Activated CD4-positive, CD25-positive, alpha-beta regulatory T cell treated with anti-CD3 and anti-CD28 coated beads, Interleukin-2, amount 50 U/mL, for 16 hours (primary cell): ENCODE measurements at places on chromosomes 7 and 10.

DNA sequence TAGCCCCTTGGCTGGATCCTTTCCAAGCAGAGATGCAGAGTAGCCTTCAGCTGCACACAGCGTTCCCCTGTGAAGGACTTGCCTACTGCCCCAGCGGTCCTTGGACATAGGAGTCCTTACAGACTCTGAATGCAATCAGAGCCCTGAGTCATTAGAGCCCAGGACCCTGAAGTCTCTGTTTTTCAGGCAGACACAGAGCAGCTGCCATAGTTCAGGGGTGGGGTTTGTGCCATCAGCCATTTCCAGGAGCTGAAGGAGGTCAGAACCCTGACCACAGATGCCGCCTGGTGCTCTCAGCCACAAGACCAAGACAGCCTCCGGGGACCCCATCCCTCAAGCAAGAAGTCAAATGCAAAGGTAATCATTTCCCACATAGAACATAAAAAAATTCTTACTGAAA lies 32.8 kb upstream of the WDFY4 start:
- no peak for DNase-seq

DNA sequence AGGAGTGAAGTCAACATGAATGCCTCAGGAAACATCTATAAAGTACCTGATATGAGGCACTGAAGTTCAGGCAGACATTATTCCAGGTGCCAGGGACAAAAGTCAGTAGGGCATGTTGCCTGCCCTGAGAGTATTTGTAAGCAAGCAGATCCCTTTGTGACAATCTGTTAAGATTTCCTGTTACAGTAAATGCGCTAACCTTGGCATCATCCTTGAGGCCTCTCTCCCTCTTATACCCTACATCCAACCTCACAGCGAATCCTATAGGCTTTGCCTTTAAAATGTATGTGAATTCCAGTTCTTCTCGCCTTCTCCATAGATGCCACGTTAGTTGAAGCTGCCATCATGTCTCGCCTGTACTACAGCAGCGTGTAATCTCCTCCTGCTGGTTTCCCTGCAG lies 165.3 kb downstream of the DNAH11 start:
- DNase-seq: no peak

- no peak for DNase-seq
Measured at GRCh38 chr7:150586068-150586784, 19.0 kb downstream of the GIMAP4 start.

DNA sequence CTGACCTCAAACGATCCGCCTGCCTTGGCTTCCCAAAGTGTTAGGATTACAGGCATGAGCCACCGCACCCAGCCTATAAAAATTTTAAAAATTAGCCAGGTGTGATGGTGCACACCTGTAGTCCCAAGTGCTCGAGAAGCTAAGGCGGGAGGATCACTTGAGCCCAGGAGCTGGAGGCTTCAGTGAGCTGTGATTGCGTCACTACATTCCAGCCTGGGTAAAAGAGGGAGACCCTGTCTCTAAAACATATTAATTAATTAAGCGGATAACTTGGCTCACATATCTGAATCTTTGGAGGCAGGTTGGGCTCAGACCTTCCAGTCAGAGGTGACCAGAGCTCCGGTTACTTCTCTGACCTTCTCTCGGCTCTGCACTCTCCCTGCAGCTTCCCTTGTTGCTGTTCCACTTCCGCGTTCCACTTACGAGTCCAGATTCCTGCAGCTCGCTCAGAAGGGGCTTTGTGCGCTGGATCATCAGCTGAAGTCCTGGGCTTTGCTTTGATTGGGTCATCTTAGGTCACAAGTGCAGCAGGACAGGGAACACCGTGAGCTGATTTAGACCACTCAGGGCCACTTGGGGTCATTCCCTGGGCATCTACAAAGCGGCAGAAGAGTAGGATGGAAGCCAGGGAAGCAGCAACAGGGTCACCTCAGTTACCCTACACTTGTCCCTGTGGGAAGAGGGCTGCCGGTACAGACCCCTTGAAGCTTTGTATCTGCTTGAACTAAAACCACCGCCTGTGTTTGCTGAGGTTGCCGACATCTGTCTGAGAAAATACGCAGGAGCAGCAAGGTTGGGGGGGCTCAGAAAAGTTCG lies 2.0 kb upstream of the ARPC1B start:
- DNase-seq: no peak

DNA sequence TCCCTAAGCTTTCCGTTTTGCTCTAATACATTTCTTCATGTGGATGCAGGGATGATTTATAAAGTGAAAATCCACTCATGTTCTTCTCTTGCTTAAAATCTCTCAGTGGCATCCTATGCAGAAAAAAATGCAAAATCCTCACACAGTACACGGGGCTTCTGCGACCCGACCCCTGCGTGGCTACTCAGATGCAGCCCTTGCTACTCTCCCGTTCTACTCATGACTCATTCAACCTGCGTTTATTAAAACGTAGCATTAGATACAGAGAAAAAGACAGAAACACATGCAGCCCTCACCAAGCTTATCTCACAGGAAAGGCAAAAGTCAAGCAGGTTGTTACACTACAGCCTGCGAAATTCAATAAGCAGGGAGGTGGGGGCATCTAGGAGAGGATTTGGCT lies 284.4 kb upstream of the PFKP start:
- DNase-seq: no peak

GRCh38 chr10:88840881-88841280 lies 10.8 kb downstream of the ANKRD22 start:
- no peak for DNase-seq

DNA sequence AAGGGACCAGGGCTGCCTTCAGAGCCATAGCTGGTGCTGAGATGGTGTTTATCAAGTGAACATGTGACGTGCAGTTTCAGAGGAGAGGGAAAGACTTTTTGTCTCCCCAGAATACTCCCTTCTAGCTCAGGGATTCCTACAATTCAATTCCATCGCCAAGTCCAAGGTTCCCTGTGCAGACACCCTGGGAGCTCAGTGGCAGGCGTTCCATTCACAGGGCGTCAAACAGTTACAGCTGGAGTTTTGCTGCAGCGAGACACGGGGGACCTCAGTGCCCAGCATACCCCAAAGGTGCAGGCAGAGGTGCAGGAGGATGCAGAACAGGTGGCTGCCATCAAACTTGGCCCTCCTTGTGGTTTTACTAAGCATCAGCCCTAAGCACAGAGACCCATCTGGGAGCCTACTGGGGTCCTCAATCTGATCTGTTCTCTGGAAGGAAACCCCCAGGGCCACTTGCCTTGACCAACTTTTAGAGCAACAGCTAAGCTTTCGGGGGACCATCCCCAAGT lies 846 bp upstream of the CALML5 start:
- DNase-seq: no peak

DNA sequence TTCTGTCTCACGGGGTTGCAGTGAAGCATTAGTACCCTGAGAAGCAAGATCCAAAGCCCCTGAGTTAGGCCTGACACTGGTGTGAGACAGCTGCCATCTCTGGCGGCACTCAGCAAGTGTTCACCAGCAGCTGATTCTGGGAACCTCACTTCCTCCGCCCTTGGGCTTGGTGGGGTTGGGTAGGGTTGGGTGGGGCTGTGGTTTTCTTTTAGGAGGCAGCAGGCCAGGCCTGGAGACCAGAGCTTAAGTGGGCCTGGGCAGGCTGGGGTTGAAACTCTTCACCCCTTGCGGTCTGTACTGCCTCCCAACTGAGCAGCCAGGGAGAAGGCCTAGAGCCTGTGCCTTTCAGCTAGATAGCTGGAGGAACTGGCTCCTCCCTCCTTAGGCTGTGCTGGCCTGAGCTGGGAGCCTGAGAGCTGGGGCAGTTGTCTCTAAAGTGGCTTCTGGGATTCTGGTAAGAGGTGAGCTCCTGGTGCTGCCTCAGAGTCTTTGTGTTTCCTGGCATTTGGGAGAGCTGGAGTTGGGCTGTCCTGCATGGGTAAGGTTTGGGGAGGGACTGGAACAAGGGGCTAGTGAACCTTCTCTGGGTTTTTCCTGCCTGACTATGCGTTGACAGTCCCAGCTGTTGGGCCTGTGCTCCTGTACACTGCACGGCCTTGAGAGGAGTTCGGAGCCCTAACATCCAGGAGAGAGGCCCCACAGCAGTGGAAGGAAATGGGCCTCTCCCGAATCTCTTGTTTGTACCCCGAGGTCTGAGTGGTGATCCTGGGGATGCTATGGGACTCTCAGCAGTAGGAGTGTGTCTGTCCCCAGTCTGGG lies 5.1 kb downstream of the TSPAN14 start:
- DNase-seq: no peak

GRCh38 chr7:55477781-55478374 lies 94.4 kb downstream of the VOPP1 start:
- no peak for DNase-seq

- no peak for DNase-seq
Measured at GRCh38 chr10:3166496-3167290, 5.9 kb downstream of the PITRM1 start.

DNA sequence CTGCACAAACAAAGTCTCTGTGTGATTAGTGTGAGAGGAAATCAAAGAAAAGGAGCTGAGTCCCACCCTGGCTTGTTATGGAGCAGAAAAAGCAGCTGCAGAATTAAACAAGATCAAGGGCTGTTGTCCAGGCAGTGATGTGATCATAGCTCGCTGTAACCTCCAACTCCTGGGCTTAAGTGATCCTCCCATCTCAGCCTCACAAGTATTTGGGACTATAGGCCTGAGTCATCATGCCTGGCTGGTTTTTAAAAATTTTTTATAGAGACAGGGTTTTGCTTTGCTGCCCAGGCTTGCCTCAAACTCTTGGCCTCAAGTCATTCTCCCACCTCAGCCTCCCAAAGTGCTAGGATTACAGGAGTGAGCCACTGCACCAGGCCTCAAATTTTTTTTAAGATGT lies 88.9 kb downstream of the IPMK start:
- no peak for DNase-seq

- no peak for DNase-seq
Measured at GRCh38 chr7:105011831-105012502, 2.0 kb upstream of the KMT2E start.

- no peak for DNase-seq
Measured at GRCh38 chr7:132255898-132256297, 320.4 kb downstream of the PLXNA4 start.

DNA sequence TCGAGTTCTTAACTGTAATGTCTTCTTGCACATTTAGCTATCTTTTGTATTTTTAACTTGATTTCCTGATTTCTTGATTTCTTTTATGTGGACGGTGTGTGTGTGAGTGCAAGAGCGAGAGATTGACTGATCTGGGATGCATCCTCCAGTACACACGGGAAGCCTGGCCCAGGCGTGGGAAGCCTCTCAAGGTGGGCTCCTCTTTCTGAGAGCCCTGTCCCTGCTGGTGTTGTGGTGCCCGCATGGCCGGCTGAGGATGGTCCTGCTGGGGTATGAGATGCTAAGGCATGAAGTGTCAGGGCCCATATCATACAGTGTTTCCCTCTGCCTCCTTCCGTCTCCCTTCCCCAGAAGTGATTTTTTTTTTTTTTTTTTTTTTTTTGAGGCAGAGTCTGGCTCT lies 130.8 kb upstream of the TCERG1L start:
- DNase-seq: no peak

GRCh38 chr7:123770378-123770777 lies 21.6 kb upstream of the WASL start:
- no peak for DNase-seq

- no peak for DNase-seq
Measured at GRCh38 chr10:31804352-31804810, 124.2 kb downstream of the ARHGAP12 start.

DNA sequence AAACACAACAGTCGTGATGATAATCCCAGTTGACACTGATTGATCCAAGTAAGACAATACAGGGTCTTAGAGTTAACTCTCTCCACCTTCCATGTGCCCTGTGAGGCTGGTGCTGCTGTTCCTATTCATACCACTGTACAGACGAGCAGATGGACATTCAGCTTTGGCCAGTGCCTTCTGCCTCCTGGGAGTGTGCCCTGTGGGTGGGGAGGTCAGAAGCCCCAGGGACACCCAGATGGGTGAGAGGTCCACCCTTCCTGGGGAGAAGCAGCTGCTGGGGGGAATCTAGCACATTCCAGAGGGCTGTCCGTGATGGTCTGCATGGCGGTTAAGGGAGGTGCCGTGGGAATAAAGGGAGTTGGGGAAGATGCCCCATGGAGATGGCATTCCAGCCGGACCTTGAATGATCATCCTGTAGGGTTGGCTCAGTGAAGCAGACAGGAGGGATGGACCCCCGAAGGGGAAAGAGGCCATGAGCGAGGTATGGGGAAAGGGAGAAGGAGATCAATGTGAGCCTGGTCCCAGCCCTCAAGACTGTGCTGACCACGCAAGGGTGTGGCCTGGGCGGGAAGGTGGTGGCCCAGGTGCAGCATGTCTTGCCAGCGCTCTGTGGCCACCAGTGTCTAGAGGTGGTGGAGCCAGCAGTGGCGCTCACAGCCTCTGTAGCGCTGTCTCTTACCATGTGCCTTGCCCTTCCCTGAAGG lies 74.0 kb downstream of the ADCY1 start:
- DNase-seq: no peak

GRCh38 chr10:113995201-113995600 lies 48.5 kb upstream of the ADRB1 start:
- DNase-seq: no peak

DNA sequence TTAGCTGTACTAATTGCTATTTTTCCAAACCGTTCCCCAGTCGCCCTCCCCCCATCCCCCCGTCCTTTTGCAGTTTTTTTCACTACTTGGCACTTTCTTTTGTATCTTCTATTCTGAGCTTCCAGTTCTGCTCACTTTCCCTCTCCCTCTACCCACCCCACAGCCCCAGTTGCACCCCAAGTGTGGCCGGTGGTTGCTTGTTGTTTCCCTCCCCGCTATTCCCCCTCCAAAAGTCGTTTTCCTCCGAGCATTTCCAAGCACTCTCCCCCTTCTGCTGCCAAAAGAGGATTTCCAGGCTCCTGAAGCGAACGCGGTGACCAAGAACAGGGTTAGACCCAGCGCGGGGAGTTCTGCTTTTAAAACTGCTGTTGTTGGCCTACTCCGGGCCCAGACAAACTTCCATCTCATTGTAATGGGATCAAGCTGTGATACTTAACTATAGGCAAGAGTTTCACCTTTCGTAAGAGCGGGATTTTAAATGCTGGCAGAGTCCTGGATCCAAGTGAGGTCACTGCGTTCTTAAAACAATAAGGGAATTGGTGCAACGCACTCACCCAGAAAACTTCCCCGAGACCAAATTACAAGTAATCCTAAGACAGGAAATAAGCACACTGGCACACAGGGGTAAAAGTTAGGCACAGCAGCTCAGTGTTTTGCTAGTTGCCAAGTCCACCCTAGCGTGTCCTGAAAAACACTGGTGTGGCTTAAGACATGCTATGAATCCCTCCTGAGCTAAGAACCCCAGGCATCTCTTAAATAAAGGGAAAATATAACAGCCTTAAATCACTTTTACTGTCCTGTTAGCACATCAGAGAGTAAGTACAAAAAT lies 1.5 kb upstream of the RGS10 start:
- DNase-seq: no peak

DNA sequence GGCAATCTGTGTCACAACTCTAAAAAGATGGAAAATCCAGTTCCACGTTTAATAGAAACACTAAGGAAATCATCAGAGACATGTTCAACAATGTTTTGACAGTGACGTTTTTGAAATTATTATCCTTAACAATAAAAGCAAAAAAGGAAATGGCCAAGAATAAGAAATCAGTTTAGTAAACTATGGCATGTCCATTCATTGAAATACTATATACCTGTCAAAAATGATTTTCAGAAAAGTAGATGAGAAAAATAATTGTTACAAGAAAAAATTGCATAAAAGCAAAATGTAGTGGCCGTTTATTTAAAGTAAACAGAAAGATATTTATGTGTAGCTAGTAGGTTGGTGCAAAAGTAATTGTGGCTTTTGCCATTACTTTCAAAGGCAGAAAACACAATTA lies 345.4 kb upstream of the NPSR1 start:
- no peak for DNase-seq

- no peak for DNase-seq
Measured at GRCh38 chr10:78513330-78513729, 479.7 kb downstream of the RPS24 start.

GRCh38 chr7:44153948-44154335 lies 12.8 kb upstream of the MYL7 start:
- no peak for DNase-seq

GRCh38 chr7:47073284-47073683 lies 508.6 kb downstream of the TNS3 start:
- DNase-seq: no peak
